ENCODE measurements at places on chromosomes 6 and 20.

GRCh38 chr20:17097603-17098002 is 129.2 kb upstream of the PCSK2 start:
- DNase-seq = no peak

DNA sequence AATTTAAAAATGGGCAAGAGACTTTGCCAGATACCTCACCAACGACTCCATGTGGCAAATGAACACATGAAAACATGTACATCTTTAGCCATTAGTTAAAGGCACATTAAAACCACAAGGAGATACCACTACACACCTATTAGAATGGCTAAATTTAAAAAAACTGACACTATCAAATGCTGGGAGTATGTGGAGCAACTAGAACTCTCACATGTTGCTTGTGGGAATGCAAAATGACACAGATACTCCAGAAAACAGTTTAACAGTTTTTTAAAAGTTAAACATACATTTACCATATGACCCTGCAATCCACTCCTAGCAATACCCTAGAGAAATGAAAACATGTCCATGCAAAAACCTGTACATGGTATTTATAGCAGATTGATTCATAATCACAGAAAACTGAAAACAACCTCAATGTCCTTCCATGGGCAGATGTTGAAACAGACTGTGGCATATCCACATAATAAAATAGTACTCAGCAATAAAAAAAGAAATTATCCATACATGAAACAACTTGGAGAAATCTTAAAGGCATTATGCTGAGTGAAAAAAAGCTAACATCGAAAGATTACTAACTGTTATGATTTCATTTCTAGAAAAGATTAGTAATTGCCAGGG is 1.9 kb downstream of the RAB23 start:
- DNase-seq = no peak

DNA sequence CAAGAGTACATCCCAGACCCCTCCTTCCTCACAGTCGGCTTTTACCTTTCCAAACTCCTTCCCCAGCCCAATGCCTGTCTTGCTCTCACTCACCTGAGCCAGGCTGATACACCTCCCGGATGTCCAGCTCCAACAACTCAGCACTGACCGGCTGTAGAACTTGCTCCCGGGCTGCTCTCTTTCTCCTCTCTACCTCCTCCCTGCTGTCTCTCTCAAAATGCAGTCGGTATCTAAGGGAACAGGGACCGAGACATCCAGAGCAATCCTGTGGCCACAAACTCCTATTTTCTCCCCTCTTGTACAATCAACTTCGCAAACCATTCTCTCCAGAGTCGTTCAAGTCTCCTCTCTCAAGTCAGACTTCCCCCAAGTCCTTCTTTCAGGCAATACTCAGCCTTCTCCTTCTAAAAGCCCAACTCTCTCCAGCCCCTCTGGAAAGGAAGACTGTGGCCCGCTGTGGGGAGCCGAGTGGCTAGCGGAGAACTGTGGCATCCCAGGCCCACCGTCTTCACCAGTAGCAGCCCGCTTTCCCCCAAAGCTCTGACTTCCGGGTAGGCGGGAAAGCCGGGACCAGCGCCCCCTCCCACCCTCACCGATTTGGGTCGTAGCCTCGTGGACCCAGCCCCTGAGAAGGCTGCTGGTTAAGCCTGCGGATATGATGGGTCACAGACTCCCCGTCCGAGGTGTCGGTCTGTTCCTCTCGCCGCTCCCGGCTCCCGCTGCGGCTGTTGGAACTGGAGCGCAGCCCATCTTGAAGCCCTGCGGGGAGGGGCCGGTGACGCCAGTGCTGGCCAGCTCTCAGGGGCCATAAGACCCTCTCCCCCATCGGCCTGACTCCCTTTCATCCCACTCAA is 1.1 kb downstream of the GNL1 start:
- no peak for DNase-seq

- no peak for DNase-seq
These were observed 122.9 kb upstream of the PDE7B start for GRCh38 chr6:135728589-135728988.

DNA sequence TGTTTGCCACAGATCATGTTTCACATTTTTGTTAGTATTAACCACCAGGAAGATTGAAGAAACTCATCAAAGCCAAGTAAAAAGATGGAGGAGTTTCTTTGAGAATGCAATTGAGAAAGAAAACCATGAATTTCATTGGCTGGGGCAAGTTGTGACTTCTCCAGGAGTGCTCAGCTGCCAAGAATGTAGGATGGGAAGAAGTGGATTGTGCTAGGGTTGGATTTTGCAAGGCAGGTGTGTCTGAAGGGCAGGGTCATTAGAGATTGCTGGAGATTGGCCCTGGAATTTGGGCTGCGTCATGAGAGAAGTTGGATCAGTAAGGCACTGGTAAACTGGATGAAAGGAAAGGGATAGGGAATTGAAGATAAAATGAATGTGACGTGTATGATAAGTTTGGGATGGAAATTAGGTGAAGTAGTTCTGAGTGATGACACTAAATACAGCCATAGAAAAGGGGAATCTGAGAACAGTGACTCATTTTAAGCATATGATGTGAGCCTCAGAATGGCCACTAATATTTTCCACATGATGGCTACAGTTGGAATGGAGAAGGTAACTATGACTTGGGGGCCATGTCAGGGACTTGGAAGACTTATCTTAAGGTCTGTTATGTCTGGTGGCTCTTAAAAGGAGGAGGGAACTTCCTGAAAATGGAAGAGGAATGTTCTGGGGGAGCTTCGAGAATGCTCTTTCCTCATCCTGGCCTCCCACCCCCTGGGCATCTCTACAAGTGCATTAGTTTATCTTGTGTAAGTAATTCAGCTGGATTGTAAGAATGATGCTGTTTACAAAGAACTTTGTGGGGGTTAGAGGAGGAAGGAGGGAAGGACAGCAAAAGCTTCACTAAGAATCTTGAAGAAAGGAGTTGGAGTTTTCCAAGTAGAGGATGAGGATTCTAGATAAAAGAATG is 27.8 kb upstream of the ERVFRD-1 start:
- DNase-seq = no peak

DNA sequence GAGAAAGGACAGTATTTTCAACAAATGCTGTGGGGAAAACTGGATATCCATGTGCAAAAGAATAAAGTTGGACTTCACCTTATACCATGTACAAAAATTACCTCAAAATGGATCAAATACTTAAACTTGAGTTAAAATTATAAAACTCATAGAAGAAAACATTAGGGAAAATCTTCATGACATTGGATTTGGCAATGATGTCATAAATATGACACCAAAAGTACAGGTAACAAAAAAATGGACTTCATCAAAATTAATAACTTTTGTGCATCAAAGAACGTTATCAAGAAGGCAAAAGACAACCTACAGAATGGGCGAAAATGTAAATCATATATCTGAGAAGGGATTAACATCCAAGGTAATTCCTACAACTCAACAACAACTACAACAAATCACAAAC is 355.3 kb upstream of the SOX4 start:
- DNase-seq = no peak

DNA sequence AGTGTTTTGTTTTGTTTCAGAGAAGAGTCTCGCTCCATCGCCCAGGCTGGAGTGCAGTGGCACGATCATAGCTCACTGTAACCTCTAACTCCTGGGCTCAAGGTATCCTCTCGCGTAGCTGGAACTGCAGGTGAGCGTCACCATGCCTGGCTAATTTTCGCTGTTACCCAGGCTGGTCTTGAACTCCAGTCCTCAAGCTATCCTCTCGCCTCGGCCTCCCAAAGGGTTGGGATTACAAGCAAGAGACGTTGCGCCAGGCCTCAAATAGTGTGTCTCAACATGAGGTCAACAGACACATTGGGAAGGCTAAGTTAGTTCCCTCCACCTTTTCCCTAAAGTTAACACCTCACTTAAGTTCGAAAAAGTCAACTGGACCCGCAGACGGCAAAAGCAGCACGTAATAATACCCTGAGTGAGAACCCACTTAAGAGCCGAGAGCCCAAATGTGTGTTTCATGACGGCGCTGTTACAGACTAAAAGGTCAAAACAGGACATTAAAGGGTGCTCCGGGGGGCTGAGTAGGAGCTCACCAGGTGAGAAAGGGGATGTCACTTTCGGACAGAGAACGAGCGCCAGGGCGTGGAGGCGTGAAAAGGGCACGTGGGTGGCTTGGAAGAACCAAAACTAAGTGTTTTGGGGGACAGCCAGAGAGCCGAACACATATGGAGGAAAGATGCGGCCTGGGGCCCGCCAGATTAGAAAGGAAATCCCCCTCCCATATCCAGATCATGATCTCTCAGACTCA is 499 bp downstream of the TTI1 start:
- DNase-seq = peak; percentile 75

- no peak for DNase-seq
These were observed 1686.4 kb downstream of the GRIK2 start for GRCh38 chr6:103079867-103080266.

- DNase-seq = no peak
These were observed 1224.0 kb upstream of the ADGRB3 start for GRCh38 chr6:67411036-67411435.

DNA sequence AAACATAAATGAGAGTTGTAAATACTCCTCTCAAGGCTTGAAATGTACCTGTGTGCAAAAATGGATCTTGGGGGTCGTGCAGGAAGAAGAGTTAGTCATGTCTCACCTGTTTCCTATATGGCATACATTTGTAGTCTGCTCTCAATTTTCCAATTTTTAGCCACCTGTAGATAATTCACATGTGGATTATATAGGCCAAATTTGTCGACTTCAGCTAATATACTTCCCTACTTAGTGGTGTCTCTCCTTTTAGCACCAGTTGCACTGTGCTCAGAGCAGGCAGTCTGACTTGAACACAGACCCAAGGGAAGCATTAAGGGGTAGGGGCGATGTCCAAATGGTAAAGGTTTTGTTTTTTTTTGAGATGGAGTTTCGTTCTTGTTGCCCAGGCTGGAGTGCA is 1.9 kb downstream of the RBM24 start:
- DNase-seq = no peak

GRCh38 chr6:157552081-157552747 is 171.2 kb downstream of the ZDHHC14 start:
- no peak for DNase-seq

- DNase-seq = no peak
These were observed 13.1 kb downstream of the C20orf203 start for GRCh38 chr20:32660661-32661060.

All from stimulated activated CD4-positive, alpha-beta T cell treated with anti-CD3 and anti-CD28 coated beads, Interleukin-15, amount 100 ng/mL, for 24 hours (primary cell).